Regular cardiac myocyte (primary cell): ENCODE measurements at places on chromosomes 16 and 17. TPM values are rescaled to one million over a fixed set of nuclear protein-coding genes. Genes with fewer than 3 reads are reported as not detected.

Gene IRF8
- 0.19 TPM in 1 of 2 replicates, not detected in the other for total RNA-seq

Gene ANKRD40CL
- total RNA-seq = 0.28 TPM in 1 of 2 replicates, not detected in the other

Gene NPIPA8
- total RNA-seq = under 0.01 TPM in 1 of 2 replicates, not detected in the other

Gene TTC19
- total RNA-seq = 40.3 and 43.1 TPM in 2 replicates

Gene FBXO39
- under 0.01 and 0.56 TPM in 2 replicates for total RNA-seq

Gene TBC1D3D
- not detected in 2 replicates for total RNA-seq

Gene KRTAP17-1
- not detected in 2 replicates for total RNA-seq

Gene TBC1D28
- not detected in 2 replicates for total RNA-seq

Gene SMARCE1
- total RNA-seq = 53.6 and 90.5 TPM in 2 replicates

Gene PPM1E
- total RNA-seq = under 0.01 and 0.28 TPM in 2 replicates
